ENCODE measurements at places on chromosomes 5 and 9.

DNA sequence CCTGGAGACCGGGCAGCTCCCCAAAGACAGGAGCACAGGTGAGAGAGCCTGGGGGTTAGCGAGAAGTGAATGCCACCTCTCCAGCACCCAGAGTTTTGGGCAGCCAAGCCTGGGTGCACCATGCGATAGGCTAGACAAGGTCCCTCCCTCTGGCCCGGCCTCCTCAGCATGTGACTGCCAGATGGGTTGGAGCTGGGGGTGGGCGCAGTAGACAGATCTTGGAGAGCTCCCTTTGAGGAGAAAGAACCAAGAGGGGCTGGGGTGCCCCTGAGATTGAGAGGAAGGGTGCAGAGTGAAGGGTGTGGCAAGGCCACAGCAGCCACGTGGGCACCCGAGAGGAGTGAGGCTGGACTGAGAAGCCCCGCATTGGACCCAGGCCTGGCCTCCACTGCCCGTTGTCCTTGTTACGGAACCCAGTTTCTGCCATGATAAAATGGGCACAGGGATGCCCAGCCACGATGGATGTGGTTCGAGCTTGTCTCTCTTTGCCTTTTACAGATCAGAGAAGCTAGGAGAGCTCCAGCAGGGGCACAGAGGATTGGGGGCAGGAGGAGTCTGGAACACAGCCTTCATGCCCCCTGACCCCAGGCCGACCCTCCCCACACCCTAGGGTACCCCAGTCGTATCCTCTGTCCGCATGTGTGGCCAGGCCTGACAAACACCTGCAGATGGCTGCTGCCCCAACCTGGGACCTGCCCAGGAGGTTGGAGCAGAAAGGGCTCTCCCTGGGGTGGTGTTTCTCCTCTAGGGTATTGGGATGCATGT lies 1.4 kb downstream of the TMEM141 start:
- DNase-seq: no peak

DNA sequence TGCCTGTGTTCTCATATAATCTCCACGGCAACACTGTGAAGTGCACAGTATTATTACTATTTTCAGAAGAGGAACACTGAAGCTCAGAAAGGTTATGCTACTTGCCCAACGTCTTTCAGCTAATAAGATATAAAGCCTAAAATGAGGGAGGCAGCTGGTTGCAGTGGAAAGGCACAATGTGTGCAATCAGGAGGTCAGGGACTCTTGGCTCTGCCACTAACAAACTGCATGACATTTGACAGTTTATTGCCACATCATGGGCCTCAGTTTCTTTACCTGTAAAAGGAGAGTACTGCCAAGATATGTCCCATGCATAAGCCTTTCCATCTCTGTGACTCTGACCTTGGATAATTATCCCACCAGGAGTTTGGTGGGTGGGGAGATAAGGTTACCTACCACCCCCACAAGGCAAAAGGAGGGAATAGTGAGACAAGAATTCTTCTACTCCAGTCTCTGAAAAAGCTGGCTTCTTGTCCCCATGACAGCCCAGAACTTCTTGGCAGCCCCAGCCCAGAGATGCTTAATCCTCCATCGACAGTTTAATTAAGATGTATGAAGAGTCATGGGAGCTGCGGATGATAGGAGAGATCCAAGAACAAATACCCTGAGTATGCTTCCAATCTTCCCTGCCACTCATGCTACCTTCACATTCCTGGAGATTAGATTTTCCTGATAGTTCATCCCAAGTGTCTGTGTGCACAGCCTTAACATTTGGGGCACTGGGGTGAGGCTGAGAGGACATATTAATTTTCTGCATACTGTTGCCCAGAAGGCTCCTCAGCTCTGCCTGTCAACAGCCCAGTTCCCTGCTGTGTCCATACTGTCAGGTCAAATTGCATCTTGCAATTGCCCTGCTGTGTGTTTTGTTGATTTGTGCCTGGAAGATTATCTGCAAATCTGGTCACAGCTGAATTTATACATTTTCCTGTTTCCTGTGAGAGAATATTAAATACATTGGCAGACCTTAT lies 271.2 kb downstream of the FAM114A2 start:
- no peak for DNase-seq

GRCh38 chr9:117782931-117783788 lies 79.0 kb downstream of the TLR4 start:
- DNase-seq: peak; percentile 56

GRCh38 chr5:103293099-103293498 lies 34.5 kb downstream of the MACIR start:
- no peak for DNase-seq

GRCh38 chr9:112487799-112488340 lies 1.2 kb downstream of the KIAA1958 start:
- no peak for DNase-seq

GRCh38 chr9:4196886-4197285 lies 103.0 kb downstream of the GLIS3 start:
- DNase-seq: no peak

GRCh38 chr9:122145592-122145863 lies 14.1 kb downstream of the NDUFA8 start:
- DNase-seq: no peak

GRCh38 chr5:124236361-124237205 lies 509.9 kb downstream of the ZNF608 start:
- DNase-seq: no peak

- DNase-seq: no peak
Observed at GRCh38 chr5:150428106-150428876, 15.6 kb upstream of the CD74 start.

GRCh38 chr9:127187231-127187956 lies 65.0 kb upstream of the ANGPTL2 start:
- no peak for DNase-seq

GRCh38 chr9:89477384-89477783 lies 20.5 kb downstream of the SEMA4D start:
- DNase-seq: peak; percentile 45

GRCh38 chr9:101399643-101399970 lies 956 bp downstream of the ZNF189 start:
- DNase-seq: no peak

GRCh38 chr5:164184158-164184557 lies 678.7 kb downstream of the MAT2B start:
- DNase-seq: no peak

- no peak for DNase-seq
Observed at GRCh38 chr9:89008744-89009545, 17.7 kb downstream of the S1PR3 start.

- DNase-seq: no peak
Observed at GRCh38 chr5:149283626-149284480, 12.2 kb downstream of the AFAP1L1 start.

DNA sequence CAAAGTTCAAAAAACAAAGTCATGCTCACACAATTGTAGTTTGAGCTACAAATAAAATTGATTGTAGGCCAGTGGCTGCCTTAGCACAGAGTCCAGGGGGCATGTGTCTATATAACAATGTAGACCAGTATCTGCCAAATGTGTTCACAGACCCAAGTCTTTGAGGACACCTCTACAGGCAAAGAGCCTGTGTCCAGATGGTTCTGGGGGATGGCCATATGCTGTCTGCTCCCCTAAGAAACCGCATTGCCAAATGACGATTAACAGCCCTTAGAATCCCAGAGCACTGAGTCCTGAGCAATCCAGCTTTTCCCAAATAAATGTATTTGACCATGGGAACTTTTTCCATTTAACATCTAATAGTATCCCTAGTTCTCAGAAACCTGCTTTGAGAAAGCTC lies 169.6 kb downstream of the ADCY2 start:
- DNase-seq: no peak

DNA sequence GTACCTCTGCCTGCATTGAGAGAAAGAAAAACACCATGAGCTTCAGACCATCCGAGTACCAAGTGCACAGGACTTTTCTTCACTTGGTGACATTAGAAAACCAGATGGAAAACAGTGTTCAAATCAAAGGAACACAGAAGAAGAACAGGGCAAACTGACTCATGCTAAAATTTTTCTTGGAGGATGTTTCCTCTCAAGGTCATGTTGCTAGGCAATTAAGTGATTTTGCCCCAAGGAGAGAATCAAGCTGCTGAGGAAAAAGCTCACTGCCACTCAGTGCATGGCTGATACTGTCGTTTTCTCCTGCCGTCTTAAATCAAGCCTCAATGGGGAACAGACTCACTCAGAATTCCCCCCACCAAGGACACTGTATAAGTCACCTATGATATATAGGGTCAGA lies 57.9 kb upstream of the SIMC1 start:
- no peak for DNase-seq

DNA sequence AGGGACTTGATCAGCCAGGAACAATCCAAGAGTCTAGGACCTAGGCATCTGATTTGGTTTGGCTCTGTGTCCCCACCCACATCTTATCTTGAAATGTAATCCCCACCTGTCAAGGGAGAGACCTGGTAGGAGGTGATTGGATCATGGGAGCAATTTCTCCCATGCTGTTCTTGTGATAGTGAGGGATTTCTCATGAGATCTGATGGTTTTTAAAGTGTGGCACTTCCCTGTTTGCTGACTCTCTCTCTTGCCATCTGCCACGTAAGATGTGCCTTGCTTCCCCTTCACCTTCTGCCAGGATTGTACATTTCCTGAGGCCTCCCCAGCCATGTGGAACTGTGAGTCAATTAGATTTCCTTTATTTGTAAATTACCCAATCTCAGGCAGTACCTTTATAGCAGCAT lies 201.7 kb upstream of the ACTBL2 start:
- DNase-seq: no peak

DNA sequence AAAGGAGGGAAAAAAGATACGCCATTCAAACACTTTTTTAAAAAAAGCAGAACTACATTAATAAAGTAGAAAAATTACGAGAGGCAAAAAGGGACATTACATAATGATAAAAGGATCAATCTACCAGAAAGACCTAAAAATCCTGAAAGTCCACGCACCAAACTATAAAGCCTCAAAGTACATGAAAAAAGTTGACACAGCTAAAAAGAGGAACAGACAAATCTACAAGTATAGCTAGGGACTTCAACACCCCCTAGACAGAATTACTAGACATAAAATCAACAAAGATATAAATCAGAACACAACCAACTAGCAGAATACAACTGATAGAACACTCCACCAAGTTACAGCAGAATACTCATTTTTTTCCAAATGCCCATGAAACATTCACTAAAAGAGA lies 11.1 kb downstream of the CAMSAP1 start:
- no peak for DNase-seq

- no peak for DNase-seq
Observed at GRCh38 chr9:95736370-95736769, 139.1 kb upstream of the ERCC6L2 start.

GRCh38 chr5:55989860-55990259 lies 4.9 kb downstream of the IL6ST start:
- no peak for DNase-seq

GRCh38 chr9:12781226-12781733 lies 6.5 kb downstream of the LURAP1L start:
- no peak for DNase-seq

GRCh38 chr5:5617024-5617423 lies 194.5 kb downstream of the ICE1 start:
- no peak for DNase-seq

DNA sequence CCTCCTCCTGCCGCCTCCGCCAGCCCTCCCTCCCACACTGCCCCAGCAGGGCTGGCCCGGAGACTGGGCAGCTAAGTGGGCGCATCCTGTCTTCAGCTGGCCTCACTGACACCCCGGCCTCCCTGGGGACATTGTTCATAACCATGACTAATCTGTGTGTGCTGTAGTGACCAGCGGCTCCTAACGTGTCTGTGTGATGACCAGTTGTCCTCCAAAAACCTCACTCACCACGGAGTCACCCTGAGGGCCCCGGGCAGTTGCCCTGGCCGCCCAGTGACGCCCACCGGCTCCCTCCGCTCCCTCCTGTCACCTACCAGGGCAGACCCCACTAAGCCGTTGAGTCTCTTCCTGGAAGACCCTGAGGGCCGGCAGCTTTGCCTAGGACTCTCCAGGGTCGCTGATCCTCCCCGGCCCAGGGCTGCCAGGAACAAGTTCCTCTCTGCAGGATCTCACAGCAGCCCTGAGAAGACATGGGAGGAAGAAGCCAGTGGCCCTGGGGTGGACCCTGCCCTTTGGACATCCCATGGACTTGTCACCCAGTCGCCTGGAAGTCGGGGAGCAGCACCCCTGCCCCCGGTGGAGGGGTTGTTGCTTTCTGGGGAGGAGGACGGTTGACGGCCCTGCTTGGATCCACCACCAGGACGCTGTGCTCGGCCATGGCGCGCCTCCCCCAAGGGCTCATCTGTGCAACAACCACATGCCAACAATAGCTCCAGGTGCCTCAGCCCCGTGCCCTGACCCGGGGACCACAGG lies 110.2 kb upstream of the LMX1B start:
- DNase-seq: no peak

- no peak for DNase-seq
Observed at GRCh38 chr5:66209794-66210193, 65.7 kb downstream of the SREK1 start.

DNA sequence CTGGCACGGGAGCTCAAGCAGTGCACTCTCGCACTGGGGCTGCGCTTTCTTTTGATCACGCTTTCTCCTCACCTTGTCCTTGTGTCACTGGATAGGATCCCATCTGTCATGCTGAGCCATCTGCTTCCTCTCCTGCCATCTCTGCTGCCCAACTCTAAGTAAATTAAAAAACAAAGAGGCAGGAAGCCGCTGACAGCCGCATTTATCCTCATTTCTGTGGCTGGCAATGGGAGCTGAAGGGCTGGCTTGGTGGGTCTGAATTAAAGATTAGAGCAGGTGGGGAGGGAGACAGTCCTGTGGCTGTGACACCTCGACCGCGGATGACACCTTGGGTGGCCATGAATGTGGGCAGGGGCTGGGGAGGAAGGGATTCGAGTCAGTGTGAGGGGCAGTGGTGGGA lies 159.2 kb upstream of the ALDH1B1 start:
- DNase-seq: no peak

DNA sequence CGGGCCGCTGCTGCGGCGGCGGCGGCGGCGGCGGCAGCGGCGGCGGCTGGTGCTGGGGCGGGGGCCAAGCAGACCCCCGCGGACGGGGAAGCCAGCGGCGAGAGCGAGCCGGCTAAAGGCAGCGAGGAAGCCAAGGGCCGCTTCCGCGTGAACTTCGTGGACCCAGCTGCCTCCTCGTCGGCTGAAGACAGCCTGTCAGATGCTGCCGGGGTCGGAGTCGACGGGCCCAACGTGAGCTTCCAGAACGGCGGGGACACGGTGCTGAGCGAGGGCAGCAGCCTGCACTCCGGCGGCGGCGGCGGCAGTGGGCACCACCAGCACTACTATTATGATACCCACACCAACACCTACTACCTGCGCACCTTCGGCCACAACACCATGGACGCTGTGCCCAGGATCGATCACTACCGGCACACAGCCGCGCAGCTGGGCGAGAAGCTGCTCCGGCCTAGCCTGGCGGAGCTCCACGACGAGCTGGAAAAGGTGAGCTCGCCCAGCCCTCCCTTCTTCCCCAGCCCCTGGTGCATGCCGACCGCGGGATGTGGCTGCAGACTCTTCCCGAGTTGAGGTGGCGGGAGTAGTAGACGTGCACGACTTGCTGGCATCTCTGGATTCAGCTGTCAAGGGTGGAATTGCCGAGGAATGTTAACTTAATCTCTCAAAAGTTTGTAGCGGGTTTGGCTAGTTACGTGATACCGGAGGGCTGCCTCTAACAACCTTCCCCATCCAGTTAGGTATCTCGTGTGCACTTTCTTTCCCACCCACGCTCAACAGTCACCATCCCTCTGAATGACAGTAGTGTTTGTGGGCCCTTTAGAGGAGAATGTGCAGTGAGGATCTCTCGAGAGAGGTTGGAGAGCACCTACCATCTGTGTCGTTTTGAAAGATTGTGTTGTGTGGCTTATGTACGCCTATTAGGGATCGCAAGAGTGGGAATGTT lies 932 bp downstream of the SLC12A2 start:
- peak; percentile 44 for DNase-seq

Measured in activated CD8-positive, alpha-beta memory T cell treated with anti-CD3 and anti-CD28 coated beads, Interleukin-2, amount 50 U/mL, for 4 hours (primary cell).